ENCODE measurements at places on chromosomes 1 and 21.

- DNase-seq: no peak
Measured at GRCh38 chr21:14757533-14758327, 211.6 kb upstream of the SAMSN1 start.

GRCh38 chr21:37342046-37342632, 24.4 kb upstream of the DYRK1A start:
- DNase-seq: no peak

GRCh38 chr1:171916315-171916771, 75.0 kb downstream of the DNM3 start:
- DNase-seq: no peak

DNA sequence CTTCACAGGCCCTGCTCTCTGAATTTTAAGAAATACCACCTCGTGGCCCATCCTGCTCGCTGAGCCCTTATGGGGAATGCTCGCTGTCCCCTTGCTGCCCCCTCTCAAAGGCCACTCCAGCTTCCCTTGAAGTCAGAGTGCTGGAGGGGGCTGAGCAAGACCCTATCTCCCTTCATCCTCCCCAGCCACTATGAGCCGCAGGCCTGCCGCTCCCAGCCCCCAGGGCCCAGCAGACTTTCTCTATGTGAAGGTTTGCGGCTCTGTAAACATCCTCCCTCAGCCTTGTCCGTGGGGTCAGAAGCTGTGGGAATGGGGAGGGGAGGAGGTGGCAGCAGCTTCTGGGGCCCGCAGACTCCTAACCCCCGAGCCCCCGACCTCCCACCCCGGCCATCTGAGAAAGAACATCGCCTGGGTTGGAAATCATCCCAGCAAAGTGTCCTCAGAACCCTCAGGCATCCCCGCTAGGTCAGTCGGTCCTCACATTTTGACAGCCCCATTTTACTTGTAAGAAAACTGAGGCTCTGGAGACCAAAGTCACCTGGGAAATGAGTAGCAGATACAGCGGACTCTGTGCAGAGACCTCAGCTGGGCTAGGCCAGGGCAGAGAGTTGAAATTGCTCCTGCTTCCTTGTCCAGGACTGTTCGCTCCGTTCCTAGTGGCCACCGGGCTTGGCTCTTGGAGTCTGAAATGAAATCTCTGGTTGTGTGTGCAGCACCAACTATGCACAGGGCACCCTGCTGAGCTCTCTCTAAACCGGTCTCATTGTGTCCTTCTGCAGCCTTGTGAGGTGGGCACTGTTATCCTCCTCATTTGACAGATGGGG, 4.4 kb downstream of the KCNQ4 start:
- no peak for DNase-seq

DNA sequence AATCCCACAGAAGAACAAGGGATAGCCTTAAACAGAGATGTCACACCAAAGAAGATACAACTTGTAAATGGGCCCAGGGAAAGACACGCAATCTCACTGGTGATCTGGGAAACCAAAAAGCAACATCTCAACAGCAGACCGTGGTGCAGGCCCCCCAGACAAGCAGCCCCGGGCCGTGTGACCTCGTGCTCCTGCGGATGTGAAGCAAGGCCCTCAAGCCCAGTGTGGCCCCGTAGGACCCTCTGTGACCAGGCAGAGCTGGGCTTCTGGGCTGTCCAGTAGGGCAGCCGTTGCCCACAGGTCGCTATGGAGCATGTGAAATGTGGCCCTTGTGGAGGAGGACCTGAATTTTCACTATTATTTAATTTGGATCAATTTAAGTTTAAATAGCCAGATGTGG, 34.9 kb upstream of the TMEM52 start:
- no peak for DNase-seq

GRCh38 chr1:65114322-65114721, 33.7 kb upstream of the AK4 start:
- no peak for DNase-seq

DNA sequence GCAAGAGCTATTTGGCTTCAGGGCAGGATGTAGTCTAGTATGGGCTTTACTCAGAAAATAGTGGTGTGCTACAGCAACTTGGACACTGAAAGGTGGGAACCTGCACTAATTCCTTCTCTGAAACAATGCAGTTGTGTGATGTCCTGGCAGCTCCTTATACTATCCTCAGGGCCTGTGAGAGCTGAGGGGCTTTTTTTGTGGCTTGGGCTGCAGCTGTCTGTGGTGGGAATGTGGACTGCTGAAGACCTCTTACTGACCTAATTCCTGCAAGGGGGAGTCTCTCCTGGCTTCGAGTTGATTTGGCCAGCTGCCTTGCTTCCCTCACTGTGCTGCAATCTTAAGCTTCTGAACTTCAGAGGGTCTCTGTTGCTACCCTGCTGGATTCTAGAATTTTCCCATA, 22.3 kb upstream of the CHODL start:
- DNase-seq: no peak

DNA sequence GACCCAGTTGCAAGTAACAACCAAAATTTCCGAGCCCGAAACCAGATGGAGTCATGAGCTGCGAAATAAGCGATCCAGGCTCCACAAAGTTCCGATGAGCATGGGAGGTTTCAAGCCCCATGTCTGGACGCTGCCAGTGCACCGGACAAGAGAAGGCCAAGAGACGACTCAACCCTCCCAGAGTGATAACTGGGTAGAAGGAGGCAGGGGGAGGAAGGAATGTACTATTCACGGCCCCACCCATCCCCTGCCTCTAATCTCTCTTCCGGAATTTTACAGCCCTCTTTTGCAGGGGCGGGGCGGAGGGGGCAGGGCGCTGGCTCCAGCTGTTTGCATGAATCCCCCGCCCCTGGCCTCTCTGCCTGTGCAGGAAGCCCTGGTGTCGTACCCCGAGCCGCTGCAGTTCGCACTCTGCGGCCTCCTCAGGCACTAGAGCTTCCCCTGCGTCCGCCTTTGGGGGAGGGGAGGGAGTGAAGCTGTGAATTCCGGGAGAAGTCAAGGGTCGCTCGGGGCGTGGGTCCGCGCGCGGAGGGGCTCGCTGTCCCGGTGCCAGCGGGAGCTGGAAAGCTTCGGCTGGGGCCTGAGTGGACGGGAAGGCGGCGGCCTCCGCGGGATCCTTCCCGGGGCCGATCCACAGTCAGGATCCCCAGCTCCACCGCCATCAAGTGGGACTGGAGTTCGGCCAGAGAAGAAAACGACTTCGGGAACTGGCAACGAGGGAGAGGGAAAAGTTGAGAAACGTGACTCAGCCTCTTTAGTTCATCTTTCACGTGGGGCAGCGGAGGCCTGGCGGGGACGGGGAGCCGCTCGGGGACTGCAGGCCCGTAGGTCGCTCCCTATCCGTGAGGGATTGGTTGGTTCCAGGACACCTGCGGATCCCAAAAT, 6.3 kb upstream of the PTP4A2 start:
- DNase-seq: no peak

DNA sequence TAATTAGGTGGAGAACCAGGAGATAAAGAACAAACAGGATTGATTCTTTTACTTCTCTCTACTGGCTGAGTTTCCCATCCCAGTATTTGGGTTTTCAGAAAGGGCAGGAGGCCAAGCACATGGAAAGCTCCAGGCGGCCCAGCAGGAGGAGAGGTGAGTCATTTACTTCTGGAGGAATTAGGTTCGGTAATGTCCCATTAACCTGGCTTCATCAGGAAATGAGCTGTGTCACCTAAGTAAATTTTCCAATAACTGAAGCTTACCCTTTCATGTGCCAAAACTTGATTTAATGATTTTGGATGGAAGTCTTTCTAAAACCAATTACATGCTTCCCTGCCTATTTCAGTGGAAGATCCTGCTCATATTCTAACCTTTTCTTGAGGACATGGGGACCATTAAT, 257.6 kb upstream of the USP24 start:
- DNase-seq: peak; percentile 84

DNA sequence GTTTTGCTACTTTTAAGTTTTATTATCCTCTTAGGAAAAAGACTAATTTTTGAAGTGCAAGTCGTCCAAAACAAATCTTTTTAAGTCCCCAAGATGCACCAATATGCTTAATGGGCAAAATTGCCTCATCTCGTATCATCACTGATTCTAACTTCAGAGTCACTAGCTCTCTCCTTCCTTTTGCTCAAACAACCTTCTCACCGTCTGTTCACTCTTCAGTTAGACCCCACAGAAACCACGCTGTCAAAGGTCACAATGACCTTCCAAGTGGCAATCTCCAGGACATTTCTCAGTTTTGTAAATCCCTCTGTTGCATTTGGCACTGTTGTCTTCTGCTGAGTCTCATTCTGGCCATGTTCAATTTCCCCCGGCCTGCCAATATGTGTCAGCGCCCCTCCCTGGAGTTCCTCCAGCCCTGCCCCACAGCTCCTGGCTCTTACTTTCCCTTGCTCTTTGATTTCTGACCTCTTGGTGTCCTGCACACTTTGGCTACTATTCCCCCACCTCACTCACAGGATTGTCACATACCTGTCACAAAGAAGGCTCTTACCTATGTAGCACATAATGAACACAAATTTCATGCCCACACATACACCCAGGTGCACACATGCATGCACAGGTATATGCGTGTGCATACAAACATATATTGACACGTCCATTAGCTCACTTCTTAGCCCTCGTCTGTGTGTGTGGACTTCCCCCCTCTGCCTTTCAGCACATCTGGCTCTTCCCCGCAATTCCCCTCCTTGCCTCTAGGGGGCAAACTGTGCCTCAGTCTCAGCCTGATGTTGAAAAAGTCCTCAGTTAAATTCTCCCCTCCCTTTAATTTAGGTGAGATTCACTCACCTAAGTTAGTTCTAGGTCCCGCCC, 354.0 kb upstream of the DUSP10 start:
- DNase-seq: peak; percentile 72

- DNase-seq: no peak
Measured at GRCh38 chr1:68205794-68206358, 26.4 kb downstream of the WLS start.

DNA sequence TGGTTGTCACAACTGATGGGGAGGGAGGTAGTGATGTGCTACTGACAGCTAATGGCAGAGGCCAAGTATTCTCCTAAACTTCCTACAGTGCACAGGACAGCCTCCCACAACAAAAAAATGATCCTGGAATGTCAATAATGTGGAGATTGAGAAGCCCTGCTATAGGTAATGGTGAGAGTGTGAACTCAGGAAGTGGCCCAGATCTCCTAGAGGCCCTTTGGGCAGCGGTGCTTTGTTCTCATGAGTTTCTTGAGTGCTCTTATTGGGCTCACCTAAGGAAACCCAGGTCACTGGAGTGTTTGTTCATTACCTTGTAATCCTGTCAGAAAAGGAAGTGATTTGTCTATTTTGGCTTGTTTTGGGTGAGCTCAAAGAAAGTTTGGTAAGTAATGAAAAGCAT, 5.9 kb downstream of the OTUD3 start:
- DNase-seq: no peak

DNA sequence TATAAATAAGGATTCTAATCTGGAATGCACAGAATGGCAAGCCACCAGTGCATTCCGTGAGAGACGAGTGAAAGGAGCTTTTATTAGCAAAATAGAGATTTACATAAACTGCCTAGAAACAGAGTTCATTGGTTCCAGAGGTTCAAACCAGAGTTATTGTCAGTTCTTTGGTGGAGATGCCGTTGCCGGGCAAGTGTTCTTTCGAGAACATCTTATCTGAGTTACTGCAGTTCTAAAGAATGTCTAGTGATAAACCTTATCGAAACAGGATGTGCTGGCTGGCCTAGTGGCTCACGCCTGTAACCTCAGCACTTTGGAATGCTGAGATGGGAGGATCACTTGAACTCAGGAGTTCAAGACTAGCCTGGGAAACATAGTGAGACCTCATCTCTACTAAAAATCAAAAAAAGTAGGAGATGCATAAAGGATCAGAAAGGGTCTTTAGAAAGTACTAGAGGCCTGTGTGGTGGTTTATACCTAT, 19.9 kb upstream of the EVI5 start:
- peak; percentile 77 for DNase-seq

- no peak for DNase-seq
Measured at GRCh38 chr1:160210561-160210960, 5.4 kb downstream of the PEA15 start.

GRCh38 chr1:116908266-116908665, 1.4 kb upstream of the PTGFRN start:
- DNase-seq: no peak

GRCh38 chr1:62394646-62395045, 42.2 kb upstream of the USP1 start:
- DNase-seq: no peak

DNA sequence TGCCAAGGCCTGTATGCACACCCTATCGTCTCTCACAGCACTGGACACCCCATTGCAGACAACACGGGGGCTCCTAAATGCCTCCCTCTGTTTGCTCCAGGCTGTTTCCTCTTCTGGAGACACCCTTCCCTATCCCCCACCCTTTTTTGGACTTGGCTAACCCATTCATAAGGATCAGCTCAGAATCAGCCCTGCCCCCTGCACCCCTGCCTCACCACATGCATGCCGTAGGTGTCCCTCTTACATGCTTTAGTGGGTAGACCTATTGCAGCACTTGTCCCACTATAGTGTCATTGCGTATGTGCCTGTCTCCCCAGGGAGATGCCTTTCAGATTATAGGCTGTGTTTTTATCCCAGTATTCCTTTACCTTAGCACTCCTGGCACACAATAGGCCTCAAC, 30.9 kb downstream of the OPTC start:
- no peak for DNase-seq

DNA sequence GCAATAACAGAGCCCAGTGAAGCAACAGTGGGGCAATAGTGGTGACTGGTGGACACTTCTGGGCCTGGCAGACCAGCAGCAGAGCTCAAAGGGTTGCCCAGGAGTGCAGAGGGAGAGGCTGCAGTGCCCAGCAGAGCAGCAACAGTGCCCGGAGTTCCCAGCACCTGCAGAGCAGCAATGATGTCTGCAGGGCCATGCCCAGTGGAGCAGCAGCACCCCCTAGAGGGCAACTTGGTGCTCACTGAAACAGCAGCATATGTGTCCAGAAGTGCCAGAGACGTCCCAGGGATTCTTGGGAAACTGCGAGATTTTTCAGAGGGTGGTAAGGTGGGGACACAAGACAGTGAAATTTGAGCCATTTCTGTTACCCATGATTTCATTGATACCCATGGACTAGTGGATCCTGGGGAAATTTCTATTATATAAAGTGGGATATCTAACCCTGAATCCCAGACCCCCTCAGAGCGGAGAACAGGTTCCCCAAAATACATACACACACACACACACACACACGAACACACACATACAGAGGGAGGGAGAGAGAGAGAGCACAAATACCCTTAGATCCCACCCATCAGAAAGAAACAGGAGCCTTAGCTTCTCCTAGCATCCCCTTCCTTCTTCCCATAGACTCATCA, 156.9 kb upstream of the GJB5 start:
- peak; percentile 70 for DNase-seq

DNA sequence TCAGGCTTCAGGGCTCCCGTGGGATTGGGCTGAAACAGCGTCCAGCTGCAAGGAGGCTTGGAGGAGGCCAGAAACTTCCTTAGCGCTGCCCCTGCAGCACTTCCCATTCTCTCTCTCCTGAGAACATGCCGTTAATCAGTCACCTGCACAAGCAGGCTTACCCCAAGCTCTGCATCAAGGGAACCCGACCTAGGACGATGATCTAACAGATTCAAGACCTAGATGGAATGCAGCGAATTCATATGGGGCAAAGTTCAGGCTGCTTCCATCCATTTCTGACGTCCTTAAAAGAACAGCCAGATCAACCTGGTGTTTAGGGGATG, 114.1 kb downstream of the ERG start:
- no peak for DNase-seq
